Daoy (cell line): ENCODE measurements at places on chromosomes 6 and 20. TPM values are rescaled to one million over a fixed set of nuclear protein-coding genes. Genes with fewer than 3 reads are reported as not detected.

The PRND gene
- not detected in 2 replicates for total RNA-seq

The ERVFRD-1 gene
- not detected in 2 replicates for total RNA-seq

The ZMYND8 gene
- 15.4 and 20.7 TPM in 2 replicates for total RNA-seq

The CNBD2 gene
- total RNA-seq = 3.5 and 8.1 TPM in 2 replicates

The GCNT2 gene
- total RNA-seq = 4.7 and 5.9 TPM in 2 replicates

GRCh38 chr6:22124756-22125155 is 172.1 kb downstream of the PRL start:
- no peak for DNase-seq

DNA sequence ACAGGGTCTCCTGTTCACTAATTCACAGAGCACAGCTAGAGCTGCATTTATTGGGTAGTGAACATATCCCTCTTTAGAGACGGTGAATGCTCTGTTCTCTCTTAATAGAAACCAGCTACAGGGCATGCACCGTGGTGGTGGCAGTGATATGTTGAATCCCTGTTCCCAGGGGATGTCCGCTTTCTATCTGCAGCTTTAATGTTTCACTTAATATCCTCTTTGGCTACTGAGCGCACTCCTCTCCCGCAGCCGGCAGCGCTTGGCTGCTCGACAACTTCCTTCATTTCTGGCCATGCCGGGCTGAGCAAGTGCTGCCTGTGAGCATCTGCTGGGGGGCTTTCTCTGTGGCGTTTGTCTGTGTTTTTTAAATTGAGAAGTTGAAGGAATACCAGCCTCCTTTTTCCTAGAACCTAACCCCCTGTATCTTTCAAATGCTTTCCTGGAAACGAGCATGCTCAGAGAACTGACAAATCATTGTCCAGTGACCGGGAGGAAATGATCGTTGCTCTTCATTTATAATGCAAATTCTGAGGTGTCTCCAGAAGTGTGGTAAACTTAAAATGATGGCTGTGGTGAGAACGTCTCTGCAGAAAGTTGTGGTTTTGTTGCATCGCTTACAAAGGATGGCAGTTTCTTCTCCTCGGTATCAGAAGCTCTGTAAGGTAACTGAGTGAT is 297.9 kb downstream of the UTRN start:
- no peak for DNase-seq

GRCh38 chr20:38139977-38140753 is 24.9 kb downstream of the TGM2 start:
- DNase-seq = peak; percentile 72

- DNase-seq = no peak
These were observed 1.8 kb downstream of the SSR1 start for GRCh38 chr6:7311176-7311575.

DNA sequence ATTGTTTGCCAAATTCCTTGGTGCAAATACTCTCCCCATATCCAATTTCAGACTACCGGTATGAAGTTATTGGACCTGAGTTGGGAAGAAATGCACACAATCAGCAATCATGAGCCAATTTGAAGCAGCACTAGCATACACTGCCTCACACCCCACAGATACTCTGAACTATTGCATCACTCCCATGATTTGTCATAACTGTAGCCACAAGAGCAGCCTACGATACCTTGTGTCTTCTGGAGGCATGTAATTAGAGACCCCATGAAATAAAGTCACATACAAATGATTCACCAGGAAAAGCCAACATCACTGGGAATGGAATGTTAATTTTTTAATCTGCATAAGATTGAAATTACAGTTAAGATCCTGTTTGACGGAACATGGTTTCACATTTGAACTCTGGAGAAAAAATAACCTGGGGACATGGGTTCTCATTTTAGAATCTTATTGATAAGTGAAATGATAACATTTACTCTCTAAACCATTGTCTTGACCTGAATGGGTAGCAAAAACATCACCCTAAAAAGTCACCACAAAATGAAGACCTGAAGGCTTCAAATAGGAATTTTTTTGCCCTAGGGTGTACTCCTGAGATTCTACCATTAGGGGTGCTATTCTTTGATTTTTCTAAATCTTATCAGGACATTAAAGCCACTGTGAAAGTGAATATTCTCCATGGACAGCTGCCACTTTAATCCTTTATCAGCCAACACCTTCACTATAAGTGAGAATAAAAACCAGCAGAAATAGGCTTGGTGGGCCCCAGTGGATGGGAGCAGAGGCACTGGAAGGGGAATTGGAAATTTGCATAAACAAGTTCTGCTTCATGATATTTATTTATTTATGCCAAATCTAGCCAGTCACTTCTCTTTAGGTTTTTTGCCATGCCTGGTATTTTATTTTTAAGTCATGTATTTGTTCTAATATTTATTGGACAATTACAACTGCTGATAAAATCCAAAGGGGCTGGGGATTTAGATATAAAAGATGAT is 34.5 kb upstream of the HBS1L start:
- DNase-seq = peak; percentile 45

- DNase-seq = no peak
These were observed 484.0 kb downstream of the C6orf118 start for GRCh38 chr6:164825386-164825785.

- DNase-seq = no peak
These were observed 542 bp downstream of the ATP5F1E start for GRCh38 chr20:59031564-59032022.

DNA sequence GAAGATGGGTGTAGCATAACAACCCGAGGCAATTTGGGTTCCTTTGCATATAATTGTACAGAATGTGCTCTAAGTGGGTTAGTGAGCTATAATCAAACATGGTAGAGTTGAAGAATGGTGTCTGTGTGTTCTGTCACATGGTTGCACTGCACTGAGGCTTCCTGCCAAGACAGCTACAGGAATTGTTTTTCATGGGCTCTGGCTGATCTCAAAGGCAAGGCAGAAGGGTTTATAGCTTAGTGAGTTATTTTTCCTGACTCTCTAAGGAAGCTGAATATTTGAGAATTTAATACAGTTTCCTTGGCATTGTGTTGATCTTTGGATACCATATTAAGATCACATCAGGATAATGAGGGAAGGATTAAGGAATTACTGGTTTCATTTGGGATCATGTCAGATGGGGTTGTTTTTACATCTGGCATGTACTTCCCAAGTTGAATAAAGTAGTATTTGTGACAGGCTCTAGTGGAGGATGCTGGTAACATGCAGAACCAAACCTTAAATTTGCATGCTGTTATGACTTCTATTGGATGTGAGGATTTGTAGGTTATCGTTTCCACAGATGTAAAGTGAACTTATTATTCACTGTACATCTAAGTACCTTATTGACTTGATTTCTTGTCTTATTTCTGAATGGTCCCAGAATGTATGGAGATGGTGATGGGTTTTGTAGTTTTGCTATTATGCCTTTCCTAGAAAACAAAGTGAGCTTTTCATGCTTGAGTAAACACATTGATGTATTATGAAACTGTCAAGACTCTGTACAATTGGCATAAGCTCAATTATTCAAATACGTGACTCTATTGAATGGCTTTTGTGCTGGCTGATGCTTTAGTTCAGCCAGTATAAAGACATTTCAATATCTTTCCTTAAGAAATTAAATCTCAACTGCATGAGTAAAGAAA is 43.3 kb downstream of the LRRC1 start:
- DNase-seq = no peak

DNA sequence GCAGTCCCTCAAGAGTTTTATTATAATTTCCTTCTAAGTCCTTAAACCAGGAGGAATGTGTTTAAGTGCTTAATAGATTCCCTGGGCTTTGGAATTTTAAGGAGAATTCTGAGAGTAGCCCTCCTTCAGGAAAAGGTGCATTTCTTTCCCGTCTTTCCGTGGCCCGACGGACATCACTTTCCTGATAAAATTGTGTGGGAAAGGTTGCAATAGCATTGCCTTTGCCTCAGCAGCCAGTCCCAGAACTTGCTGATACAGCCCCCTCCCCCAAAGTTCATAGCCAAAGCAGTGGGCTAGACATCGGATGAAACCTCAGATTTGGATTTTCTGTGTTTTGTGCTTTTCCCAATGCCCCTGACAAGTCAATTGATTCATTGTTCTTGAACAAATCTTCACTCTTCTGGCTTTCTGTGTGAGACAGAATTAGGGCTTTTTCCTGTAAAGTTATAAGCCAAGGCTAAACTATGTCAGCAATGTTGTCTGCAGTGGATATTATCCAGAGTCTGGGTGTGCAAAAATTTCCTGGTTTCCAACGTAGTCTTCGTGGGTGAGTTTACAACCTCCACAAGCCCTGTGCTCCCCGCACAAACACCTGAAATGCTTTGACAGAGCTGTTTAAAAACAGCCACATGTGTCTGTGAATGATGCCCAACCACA is 1.1 kb upstream of the SMOC2 start:
- no peak for DNase-seq

DNA sequence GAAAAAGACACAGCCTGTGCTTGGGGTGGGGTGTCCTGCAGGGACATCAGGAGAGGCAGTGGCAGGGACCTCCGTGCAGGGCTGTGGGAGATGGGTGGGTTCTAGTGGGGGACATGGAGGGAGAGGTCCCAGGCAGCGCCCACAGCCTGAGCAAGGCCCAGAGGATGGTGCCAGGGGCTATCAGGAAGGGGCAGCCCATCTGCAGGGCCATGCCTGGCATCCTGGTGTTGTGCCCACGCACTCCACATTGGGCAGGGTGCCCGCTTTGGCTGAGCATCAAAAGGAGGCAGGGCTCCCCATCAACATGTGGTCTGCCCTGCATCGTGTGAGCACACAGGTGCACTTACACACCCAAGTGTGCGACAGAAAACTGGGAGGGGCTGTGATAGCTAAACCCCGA is 184.3 kb upstream of the SNX9 start:
- DNase-seq = no peak

DNA sequence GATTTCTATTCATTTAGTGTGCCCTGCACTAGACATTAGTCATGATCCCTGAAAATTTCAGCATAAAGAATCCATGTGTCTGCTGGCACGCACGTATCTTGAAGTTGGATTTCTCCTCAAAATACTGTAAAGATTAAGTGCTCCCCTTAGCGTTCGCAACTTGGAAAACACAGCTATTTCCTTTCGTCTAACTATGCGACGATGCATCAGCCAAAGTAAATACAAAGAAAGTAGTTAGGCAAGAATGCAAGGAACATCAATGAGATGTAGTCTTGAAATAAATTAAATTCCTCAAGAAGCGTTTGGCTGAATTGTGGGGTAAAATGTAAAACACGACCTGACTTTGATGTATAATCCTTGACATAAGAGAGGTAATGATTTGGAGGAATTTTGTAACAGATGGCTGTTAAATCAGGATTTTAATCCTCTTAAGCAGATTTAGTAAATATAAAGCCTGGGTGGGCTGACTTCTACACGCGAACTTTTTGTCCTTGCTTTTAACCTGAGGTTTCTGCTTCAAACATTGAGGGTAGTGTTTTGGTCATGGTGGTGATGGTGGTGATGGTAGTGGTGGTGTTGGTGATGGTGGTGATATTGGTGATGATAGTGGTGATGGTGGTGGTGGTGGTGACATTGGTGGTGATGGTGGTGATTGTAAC is 88.2 kb downstream of the FOXF2 start:
- DNase-seq = no peak

DNA sequence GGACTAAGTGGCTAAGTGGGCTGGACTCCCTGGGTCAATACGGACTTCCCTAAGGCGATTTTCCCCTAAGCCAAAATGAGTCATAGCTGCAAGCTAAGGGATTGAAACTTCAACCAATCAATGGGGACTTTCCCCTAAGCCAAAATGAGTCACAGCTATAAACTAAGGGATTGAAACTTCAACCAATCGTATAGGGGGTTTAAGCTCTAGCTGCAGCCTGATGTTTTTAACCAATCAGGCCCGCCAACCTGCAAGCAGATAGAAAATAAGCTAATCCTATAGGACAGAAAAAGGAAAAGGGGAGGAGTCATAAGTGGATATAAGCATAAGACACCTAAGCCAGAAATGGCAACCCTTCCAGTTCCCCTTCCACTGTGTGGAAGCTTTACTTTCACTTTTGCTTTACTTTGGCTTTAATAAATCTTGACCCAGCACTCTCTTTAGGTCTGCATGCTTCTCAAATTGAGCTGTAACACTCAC is 655.0 kb upstream of the HS3ST5 start:
- no peak for DNase-seq
